Fibroblast of gingiva (primary cell): ENCODE measurements at places on chromosomes 12 and 14.

GRCh38 chr12:95208678-95209077, 8.6 kb downstream of the FGD6 start:
- no peak for DNase-seq

DNA sequence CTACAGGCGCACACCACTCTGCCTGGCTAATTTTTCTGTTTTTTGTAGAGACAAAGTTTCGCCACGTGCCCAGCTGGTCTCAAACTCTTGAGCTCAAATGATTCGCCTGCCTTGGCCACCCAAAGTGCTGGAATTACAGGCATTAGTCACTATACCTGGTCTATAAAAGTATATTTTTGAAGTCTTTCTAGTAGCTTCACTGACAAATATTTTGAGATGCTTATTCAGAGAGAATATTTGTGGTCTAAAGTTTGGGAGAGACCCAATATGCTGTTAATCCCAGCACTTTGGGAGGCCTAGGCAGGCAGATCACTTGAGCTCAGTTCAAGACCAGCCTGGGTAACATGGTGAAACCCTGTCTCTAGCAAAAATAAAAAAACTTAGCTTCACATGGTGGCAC, 22.0 kb upstream of the PPP1R12A start:
- DNase-seq, result no peak

- DNase-seq, result no peak
These were observed 306.7 kb downstream of the EMP1 start for GRCh38 chr12:13503094-13503835.

DNA sequence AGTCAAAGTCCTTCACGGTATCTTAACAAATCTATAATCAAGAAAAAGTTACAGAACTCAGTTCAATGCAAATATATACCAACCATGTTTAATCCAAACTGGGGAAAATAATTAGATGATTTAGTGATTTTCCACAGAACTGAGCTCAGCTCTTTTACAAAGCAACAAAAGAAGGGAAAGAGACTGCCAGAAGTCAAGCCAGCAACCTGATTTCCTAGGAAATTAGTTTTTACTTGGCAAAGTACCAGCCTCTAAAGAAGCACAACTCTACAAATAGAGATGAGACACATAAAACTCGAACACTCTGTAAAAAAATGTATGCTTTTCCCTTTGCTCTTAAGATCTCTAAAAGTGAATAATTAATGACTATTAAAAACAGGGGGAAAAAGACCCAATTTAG, 19.4 kb downstream of the NUMB start:
- DNase-seq, result no peak

DNA sequence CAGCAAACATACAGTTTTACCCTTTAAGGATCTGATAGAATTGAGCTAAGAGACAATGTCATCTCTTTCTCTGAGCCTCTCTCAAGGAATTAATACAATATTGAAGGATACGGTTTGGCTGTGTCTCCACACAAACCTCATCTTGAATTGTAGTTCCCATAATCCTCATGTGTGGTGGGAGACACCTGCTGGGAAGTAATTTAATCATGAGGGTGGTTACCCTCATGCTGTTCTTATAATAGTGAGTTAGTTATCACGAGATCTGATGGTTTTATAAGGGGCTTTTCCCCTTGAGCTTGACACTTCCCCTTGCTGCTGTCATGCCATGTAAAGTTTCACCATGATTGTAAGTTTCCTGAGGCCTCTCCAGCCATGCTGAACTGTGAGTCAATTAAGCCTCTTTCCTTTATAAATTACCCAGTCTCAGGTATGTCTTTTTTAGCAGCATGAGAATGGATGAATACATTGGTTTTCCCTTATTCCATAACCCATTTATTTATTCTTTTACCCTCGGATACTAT, 47.6 kb downstream of the TMEM30B start:
- no peak for DNase-seq
